ENCODE measurements at places on chromosomes 2 and 18.

GRCh38 chr2:152051436-152051835 lies 47.4 kb downstream of the CACNB4 start:
- no peak for DNase-seq

- DNase-seq = no peak
Observed at GRCh38 chr2:42558827-42559226, 9.6 kb upstream of the MTA3 start.

DNA sequence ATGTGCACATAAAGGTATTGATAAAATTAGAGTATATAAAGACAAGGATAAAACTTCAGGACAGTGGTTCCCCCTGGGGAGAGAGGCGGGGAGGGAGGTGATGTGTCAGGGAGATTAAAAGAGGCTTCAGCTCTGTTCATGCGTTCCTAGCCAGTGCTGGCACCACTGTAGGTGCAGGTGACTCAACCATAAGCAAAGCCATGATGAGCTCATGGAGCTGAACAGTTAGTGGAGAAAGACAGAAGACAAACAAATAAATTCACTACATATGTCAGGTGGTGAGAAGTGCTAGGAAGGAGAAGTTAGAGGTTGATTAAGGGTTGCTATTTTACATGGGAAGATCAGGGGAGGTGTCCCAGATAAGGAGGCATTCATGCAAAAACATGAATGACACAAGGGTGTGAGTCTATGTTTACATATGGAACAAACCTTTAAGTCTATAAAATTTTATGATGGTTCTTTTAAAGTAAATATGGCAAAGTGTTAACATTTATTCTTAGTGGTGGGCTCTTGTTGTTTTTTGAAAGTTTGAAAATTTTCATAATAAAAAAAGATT lies 136.0 kb downstream of the ANKRD44 start:
- peak; percentile 13 for DNase-seq

DNA sequence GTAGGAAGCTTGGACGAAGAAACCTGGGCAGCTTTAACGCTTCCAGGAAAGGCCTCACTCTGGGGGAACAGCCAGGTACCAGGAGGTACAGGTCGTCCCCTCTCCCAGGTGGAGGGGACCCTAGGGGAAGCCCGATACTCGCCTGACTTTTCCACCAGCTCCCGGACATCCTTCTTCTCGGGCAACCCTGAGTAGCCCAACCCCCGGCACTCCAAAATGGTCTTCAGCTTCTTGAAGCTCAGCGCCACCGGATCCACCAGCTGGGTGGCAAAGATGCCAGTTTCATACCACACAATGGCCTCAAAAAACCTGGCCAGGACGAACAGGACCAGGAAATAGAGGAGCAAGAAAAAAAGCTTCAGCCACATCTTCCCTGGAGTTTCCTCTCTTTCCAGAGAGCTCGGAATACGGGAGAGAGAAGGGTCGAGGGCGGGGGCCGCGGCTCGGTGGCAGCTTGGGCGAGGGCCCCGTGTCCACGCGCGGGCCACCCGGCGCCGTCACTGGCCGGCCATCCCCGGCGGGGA lies 1.1 kb downstream of the RNF103 start:
- peak; percentile 32 for DNase-seq

- DNase-seq = no peak
Observed at GRCh38 chr2:197596766-197597165, 78.6 kb downstream of the RFTN2 start.

- no peak for DNase-seq
Observed at GRCh38 chr2:217830061-217830460, 172.7 kb downstream of the TNS1 start.

- no peak for DNase-seq
Observed at GRCh38 chr2:46072101-46072820, 224.9 kb upstream of the EPAS1 start.

DNA sequence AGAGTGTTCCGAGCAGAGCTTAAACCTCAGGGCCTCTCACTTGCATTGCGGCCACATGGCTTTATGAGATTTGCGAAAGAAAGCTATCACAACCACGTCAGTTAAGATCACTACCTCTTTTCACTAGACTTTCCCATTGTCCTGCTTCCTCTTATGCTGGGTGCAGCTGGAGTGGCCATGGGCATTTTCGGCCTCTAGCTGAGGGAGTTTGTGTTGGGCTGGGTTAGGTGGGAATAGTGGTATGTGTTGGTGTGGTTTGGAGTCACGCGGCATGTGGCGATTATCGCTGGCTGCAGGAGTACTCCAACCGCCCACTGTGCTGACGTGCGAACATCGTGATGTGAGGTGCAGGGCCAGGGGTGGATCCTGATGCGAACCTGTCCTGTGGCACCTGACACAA lies 27.1 kb downstream of the RALB start:
- no peak for DNase-seq

DNA sequence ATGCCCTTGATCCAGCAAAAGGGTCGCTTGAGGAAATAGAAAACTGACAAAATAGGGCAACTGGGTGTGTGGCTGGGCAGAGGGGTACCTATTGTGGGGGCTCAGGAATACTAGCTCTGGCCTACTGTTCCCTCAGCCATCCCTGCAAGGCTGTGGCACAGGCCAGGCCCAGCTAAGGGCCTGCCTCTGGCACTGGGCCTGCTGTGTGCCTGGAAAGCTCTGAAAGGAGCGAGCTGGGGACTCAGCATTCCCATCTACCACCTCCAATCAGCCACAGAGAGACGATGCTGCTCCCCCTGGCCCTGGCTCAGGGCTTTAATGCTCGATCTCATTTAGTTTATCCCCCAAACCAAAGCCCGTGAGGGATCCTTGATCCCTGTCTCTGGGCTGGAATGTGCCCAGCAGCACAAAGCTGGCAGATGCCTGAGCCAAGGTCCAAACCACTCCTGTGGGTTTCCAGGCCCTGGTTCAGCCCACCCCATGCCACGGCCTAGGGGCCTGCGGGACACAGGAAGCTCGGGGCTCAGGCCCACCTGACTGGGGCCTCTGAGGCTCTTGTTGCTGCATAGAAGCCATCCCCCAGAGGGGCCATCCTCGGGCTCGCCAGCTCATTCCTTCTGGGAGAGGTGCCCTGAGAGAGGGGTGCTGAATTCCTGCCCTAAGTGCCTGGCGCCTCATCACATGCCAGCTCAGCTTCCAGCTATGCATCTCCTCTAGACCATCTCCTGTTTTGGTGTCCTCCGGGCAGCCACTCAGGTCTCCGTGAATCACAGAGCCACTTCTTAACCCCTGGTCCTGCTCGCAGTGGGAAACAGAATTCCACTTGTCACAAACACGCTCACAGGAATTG lies 43.0 kb upstream of the KCNF1 start:
- DNase-seq = no peak

- peak; percentile 15 for DNase-seq
Observed at GRCh38 chr18:13136056-13136903, 82.3 kb upstream of the LDLRAD4 start.

GRCh38 chr2:42909966-42910365 lies 117.6 kb upstream of the HAAO start:
- no peak for DNase-seq

- DNase-seq = no peak
Observed at GRCh38 chr2:64101141-64101591, 43.1 kb downstream of the PELI1 start.

- DNase-seq = no peak
Observed at GRCh38 chr2:214628091-214628490, 181.4 kb downstream of the BARD1 start.

- DNase-seq = no peak
Observed at GRCh38 chr2:233129351-233129978, 69.3 kb downstream of the INPP5D start.

GRCh38 chr18:8006979-8007378 lies 439.9 kb downstream of the PTPRM start:
- DNase-seq = no peak

DNA sequence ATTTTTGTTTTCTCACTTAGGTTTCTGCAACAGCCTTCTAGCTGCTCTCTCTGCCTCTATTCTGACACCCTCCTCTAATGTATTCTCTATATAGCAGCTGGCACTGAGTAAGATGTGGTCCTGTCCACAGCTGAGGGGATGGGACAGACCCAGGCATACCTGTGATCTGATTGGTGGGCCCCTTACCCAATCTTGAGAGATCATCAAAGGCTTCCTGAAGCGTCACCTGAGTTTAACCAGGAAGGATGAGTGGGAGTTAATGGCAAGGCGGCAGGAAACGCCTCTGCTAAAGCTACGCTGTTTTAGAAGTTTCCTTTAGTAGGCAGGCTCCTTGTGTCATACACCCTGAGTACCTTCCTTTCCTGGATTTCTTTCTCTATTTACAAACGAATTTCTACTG lies 5.7 kb upstream of the TET3 start:
- no peak for DNase-seq

- no peak for DNase-seq
Observed at GRCh38 chr18:26553943-26554342, 5.6 kb upstream of the KCTD1 start.

DNA sequence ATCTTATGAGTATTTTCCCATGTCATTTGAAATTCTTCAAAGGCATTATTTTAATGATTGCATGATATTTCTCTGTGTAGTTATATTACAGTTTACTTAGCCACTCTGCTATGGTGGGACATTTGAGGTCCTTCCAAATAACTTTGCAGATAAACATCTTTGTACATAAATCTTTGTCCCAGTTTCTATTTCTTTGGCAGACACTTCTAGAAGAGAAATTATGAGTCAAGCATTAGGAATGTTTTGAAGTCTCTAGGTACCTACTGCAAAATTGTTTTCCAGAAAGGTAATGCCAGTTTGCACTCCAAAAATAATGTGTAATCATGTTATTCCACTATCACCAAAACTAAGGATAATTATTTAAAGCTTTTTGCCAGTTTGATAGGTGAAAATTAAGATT lies 149.7 kb downstream of the EN1 start:
- no peak for DNase-seq

GRCh38 chr2:3643371-3644245 lies 14.4 kb upstream of the ALLC start:
- DNase-seq = no peak

DNA sequence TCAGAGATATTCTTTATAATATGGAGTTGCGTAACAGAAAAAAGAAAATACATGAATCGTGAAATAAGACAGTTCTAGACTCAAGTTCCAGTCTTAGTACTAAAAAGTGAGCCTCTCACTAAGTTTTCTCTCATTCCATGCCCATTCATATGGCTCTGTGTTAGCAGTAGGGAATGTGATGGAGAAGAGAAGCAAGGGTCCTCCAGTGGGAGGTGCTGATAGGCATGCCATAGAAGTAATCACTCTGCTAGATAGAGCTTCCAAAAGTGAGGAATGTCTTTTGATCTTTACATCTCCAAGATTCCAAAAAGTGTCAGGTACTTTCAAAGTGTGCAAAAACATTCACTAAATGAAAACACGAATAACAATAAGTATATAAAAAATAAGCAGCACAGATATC lies 678.4 kb downstream of the DCDC2C start:
- no peak for DNase-seq

DNA sequence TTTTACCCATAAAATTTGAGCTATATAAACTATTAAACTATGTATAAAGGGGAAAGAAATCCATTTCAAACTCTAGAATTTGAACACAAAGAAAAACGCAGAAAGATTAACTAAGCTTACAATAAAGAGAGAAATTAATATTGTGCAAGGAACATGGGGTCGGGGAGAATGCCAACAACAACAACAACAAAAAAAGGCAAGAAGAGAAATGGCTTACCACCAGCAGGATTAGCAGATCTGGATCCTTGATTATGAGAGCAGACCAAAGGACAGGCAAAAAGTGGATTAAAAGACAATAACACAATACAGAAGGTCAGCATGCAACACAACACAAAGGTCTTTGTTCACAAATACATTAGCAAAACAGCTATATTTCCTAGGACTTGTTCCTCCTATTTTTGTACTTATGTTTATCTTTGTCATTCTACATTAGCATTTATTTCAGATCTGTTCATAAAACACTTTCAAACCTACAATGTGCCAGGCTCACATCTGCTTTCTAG lies 103.4 kb upstream of the RNU4ATAC start:
- no peak for DNase-seq

DNA sequence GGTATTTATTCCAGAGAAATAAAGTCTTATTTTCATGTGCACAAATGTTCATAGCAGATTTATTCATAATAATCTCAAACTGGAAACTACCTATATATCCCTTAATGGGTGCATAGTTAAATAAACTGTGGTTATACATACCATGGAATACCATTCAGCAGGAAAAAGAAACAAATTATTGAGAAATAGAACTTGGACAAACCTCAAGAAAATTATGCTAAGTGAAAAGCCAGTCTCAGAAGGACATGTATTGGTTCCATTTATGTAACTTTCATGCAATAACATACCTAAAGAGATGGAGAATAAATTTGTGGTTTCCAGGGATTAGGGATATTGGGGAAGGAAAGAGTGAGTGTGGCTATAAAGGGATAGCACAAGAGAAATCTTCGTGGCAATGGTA lies 452.6 kb downstream of the SETBP1 start:
- no peak for DNase-seq

DNA sequence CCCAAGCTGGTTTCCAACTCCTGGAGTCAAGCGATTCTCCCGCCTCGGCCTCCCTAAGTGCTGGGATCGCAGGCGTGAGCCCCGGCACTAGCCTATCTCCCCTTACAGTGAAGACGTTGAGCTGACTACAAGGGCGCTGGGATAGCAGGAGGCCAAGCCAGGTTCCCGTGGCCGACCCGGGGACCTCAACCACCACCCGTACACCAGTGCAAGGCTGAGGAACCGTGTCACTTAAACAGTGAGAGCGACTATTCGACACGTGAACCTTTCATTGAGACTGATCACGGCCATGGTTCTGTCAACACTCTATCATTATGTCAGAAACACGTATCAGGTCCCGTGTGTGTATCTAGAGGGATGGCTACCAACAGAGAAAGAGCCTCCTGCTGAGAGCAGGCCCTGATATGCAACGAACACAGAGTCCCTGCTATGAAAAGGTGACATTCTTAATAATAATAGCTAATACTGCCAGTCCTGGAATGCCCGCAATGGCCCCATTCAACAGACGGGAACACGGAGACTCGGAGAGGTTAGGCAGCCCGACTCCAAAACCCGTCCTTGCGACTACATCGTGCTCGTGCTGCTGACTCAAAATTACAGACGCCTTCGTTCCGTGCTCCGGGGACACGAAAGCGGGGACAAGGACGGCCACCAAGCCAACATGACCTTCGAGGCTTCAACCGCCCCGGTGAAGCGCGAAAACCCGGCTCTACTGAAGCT lies 833 bp downstream of the AFG3L2 start:
- DNase-seq = peak; percentile 29

GRCh38 chr18:11146238-11146946 lies 3.0 kb downstream of the PIEZO2 start:
- no peak for DNase-seq

All from NCI-H345 (cell line).